GM12891 (cell line): ENCODE measurements at places on chromosomes 12 and 14.

GRCh38 chr14:85958069-85958468 lies 428.1 kb downstream of the FLRT2 start:
- DNase-seq: no peak

DNA sequence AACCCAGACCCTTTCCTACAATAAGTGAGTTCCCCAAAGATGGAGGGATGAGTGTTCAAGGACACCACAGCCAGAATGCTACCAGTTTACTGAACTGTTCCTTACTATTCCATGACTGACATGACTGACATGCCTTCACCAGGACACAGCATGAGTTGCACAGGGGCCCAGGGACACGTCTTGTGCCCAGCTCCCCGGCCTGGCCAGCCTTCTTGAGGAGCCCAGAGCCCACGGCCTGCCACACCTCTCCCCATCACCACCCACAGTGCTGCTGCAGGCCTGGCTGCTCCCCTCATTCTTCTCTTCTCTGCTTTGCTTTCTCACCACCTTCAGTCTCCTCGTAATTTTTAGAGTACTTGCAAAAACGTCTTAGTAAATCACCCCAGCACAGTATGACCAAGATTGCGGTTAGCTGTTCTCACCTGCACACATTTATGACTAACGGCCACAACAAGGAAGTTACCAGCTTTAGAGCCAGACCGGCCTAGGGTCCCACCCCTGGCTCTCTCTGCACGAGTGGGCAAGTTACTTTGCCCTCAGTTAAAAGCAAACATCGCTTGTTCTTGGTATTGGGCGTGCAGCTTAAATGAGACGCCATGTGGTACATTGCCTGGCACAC lies 18.5 kb downstream of the PPP2R5E start:
- DNase-seq: peak; percentile 23

DNA sequence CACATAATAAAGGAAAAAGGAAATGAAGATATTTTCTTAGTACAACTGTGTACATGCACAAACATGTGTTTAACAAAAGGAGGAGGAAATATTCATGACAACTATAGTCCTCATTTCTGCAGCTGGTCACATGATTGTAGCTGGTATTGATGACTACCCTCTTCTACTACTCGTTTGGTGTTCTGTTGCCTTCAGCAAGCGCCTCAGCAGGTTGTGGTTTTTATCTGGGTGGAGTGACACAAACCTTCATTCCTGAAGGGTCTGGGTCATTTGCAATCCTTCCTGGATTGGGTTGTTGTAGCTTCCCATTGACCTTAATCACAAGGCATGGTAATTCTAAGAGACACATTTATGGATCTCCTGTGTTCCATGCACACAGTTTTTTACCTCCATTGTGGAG lies 1009.9 kb upstream of the USP15 start:
- no peak for DNase-seq

GRCh38 chr12:20368651-20369304 lies 441 bp downstream of the PDE3A start:
- DNase-seq: no peak

DNA sequence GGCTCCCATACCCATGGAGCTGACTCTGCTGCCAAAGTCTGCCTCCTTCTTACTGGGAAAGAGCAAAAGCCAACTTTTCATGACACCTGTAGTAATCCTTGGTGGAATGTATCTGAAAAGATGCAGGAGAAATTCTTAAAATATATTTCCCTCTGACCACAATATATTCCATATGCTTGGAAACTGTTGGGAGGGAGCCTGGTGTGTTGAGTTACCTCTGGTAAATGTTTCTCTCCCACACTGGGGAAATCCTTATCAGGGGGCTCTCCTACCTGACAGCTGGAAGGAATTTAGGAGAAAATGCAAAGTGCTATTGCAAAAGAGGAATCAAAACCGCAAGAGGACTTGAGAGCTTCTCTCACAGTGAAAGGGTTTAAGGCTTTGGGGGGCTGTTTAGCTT lies 139.4 kb downstream of the TBX5 start:
- DNase-seq: no peak

GRCh38 chr12:9808504-9808903 lies 18.8 kb upstream of the KLRF1 start:
- no peak for DNase-seq

GRCh38 chr12:131710464-131711457 lies at the start of gene SFSWAP:
Gene SFSWAP (plus strand): TSS chr12:131711090. CDS start chr12:131711230, 140 bp downstream.
- peak; percentile 84 for DNase-seq

- DNase-seq: no peak
These were observed 53.3 kb downstream of the TMTC1 start for GRCh38 chr12:29730481-29730880.

- no peak for DNase-seq
These were observed 334.3 kb upstream of the FBXO33 start for GRCh38 chr14:39766397-39767000.

DNA sequence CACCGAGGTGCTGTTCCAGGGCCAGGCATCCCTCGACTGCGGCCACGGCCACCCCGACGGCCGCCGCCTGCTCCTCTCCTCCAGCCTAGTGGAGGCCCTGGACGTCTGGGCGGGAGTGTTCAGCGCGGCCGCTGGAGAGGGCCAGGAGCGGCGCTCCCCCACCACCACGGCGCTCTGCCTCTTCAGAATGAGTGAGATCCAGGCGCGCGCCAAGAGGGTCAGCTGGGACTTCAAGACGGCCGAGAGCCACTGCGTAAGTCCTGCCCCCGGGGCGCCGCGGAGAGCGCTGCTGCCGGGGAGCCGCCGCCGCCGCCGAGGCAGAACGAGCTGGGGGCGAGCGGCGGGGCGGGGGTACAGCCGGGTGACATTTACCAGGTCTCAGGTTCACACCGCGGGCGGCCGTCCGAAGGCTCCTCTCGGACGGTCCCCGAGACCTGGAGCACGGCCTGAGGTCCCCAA lies 1.4 kb downstream of the PLXNC1 start:
- DNase-seq: no peak

GRCh38 chr12:13195250-13195649 lies 1.3 kb upstream of the EMP1 start:
- DNase-seq: no peak

DNA sequence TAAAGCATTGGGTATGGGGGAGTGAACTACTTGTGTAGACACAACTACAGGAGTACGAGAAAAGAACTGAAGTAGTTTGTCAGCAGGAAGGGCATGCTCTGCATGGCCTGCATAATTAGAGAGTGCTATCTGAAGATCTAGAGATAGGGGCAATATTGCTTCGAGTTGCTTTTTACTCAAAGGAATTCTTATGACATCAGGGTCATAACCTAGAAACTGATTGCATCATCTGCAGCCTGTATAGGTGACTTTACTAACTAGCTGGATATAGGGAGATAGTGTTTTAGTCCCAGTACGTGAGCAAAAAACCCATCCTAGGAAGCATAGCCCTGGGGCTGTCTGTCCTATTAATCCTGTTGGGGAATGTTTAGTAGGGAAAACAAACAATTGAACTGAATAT lies 39.8 kb downstream of the TMTC3 start:
- DNase-seq: no peak

- peak; percentile 49 for DNase-seq
These were observed 1.4 kb upstream of the CCDC85C start for GRCh38 chr14:99605299-99605961.

GRCh38 chr14:24297190-24297964 lies 2.2 kb downstream of the DHRS1 start:
- no peak for DNase-seq

GRCh38 chr14:102678394-102678793 lies 85.9 kb downstream of the RCOR1 start:
- no peak for DNase-seq

- no peak for DNase-seq
These were observed 2.6 kb downstream of the KRT84 start for GRCh38 chr12:52382854-52383253.

- no peak for DNase-seq
These were observed 493.5 kb upstream of the RGS6 start for GRCh38 chr14:71438684-71439083.

DNA sequence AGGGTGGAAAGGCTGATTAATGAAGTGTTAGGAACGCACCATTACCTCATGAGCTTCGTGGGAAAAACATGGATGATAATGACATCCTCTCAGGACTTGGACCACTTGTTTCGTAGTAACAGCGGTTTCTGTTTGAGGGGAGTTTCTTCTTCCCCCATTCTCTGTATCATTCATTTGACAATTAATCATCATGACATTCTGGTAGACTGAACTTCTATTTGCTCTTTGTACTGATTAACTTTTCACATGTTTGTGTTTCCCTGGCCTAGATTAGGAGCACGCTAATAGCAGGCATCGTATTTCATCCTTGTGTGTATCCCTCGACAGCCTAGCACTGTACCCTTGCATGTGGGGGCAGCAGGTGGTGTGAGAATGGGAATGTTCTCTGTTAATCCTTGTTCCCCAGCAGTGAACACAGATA lies 8.0 kb downstream of the LRRC74A start:
- DNase-seq: no peak

DNA sequence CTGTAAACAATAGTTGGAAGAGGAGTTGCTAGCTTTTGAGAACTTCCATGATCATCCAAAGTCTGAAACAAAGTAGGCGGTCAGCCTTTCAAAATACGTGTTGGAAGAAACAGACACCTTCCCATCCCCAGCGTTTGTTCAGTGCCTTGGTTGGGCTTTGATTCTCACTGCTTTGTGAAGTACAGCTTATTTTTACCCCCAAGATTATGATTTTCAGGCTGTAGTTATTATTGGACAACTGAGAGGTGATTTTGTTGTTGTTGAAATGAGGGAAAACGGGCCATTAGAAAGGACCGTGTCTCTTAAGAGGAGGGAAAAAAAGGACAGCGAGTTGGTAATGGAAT lies 921 bp upstream of the CEP83 start:
- no peak for DNase-seq

- DNase-seq: no peak
These were observed at the start of gene MYBPC1 for GRCh38 chr12:101594700-101595099. Gene MYBPC1 (plus strand): TSS chr12:101594971. CDS start chr12:101595071, 100 bp downstream.
